ENCODE measurements at places on chromosomes 4 and X. TPM values are rescaled to one million over a fixed set of nuclear protein-coding genes. Genes with fewer than 3 reads are reported as not detected.

DNA sequence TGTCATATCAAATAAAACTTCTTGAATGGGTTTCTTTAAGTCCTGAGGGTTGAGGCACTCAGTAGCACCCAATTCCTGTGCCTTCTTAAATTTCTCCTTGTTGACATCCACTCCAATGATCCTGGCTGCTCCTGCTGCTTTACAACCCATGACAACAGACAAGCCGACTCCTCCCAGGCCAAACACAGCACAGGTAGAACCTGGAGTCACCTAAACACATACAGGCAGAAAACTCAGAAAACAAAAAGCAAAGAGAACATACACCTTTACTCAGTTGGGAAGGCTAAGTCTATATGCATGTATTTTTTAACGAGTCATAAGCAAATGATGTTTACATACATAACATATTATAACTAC lies 10.3 kb downstream of the ADH6 start:
- no peak for DNase-seq

GRCh38 chr4:25755911-25756310 lies 100.3 kb downstream of the SLC34A2 start:
- DNase-seq = no peak

DNA sequence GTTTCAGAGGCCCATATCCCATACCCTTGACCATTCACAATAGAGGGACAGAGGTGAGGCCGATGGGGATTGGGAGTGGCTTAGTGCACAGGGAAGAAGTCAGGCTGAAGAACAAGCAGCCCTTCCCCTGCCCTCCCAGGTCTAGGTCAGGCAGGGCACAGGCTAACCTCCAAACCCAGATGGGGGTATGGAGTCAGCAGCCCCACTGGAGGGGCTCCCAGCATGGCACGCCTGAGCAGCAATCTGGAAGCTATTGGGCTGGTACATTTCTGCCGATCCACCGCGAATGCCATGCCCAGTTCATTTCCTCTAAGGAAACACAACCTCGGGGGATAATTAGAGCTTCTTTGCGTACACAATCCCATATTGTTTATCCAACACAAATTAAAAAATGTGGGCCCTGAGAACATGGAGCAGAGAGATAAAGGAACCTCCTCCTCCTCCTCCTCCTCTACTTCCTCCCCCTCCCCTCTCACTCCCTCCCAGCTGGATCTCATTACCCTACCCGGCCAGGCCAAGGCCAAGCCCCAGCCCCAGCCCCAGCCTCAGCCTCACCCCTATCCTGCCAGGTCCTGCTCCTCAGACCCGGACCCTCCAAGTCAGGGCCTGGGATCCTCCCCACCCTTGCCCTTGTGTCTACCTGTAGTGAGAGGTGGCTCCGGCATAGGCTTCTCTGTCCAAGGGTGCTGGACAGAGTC lies 83.0 kb downstream of the PJA1 start:
- DNase-seq = no peak

DNA sequence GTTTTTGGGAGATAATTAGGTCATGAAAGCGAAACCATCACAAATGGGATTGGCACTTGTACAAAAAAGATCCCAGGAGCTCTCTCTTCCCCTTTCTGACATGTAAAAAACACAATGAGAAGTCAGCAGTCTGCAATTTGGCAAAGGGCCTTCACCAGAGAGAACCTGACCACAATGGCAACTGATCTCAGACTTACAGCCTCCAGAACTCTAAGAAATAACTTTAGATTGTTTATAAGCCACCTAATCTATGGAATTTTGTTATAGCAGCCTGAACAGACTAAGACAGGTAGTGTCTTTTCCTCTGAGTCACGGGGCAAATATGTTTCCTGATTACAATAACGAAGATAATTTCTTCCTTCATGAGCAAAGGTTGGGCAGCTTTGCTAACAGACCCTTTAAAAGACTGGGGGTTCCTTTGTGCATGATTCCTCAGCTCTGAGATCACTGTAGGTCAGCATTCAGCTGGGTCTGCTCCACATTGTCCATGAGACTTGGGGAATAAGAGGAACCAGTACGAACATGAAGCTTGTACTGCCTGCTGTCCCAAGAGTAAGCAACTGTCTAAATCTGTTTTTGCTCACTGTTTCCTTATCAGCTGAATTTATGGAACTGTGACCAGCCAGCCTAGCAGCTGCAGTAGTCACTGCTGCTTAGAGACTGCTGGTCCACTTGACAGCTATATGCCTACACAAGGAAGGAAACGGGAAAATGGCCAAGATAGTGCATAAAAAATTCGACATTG lies 191.6 kb downstream of the ANAPC10 start:
- no peak for DNase-seq

Gene HPRT1
- total RNA-seq = 9.4 TPM

DNA sequence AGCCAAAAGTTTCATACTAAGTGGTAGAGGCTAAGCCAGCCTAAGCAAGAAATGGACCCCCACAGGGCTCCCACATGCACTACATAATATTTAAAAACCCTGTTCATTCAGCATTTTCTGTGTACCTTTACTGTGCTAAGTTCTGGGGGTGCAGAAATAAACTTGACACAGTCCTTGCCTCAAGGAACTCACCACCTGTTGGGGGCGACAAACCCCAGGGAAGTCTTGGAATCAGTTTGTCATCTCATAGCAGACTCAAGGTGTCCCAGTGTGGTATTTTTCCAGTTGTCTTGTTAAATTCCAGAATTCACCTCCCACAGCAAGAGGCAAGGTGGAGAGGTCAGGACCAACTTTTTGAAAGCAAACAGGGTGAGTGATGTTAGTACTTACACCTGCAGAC lies 43.1 kb downstream of the ATG4A start:
- no peak for DNase-seq

- no peak for DNase-seq
Observed at GRCh38 chr4:117793845-117794480, 240.3 kb upstream of the NDST3 start.

DNA sequence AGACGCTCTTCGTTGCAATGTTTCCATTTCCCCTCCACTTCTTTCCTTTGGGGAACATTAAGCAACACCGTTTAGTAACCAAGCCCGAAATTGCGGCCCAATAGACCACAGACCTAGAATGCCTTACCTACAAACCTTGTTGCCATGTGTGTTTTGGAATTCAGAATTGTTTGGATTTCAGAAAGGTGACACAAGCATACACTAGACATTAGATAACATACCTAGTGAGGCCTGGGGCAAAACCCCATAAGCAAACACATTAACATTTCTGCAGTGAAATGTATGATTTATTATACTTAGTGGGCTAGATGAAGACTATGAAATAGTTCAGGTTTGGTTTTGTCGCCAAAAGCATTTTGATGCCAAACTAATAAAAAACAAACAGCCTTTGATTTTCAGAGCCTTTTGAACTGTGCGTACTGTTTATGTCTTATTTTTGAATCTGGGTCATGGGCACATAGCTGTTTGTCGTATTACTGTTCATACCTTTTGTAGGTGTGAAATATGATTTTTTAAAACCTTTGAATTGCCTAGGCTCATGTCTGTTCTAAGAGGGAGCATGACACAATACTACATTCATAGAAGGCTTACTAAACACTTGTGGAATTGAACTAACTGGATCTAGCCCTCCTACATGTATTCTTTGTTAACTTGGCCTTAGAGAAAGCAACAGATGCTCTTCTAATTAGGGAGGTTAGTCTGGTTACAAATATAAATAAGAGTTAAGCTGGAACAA lies 88.6 kb upstream of the TMEM164 start:
- no peak for DNase-seq

GRCh38 chr4:52914051-52914605 lies 52.0 kb downstream of the RASL11B start:
- DNase-seq = no peak
